EH (cell line): ENCODE measurements at places on chromosomes 5 and 9.

DNA sequence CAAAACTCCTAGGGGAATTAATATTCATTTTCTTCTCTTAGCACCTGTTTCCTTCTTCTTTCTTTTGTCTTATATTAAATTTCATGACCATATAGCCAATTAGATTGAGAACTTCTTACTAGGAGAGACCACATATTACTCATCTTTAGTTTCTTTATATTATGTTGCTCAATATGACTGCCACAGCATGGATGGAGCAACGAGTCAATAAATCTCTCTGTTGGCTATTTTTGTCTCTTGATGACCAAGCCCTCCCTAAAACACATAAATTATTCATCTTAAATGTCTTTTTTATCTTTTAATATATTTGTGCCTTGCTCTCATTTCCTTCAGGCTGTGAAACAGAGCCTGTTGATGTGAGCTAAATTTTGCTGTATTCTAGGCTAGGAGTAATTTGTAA is 123.0 kb downstream of the ADAMTSL1 start:
- DNase-seq, result peak; percentile 90

- no peak for DNase-seq
These were observed 215.8 kb downstream of the TSSK1B start for GRCh38 chr5:113218906-113219517.

- DNase-seq, result no peak
These were observed 383.6 kb downstream of the GADD45G start for GRCh38 chr9:89988458-89988857.

- no peak for DNase-seq
These were observed 82.0 kb downstream of the SIL1 start for GRCh38 chr5:139116100-139116655.

GRCh38 chr5:10623305-10623910 is 59.5 kb downstream of the ANKRD33B start:
- DNase-seq, result no peak

DNA sequence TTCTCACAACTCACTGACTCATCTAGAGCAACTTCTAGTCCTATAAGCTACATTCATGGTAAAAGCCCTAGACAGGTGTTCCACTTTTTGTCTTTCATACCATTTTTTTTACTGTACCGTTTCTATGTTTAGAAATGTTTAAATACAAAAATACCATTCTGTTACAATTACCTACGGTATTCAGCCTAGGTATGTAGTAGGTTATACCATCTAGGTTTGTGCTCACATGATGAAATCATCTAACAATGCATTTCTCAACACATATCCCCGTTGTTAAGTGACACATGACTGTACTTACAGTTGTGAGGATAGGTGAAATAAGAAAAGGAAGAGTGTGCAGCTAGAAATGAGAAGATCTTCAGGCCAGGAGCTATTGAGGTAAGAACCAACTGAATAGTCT is 6.2 kb downstream of the CENPK start:
- DNase-seq, result no peak

DNA sequence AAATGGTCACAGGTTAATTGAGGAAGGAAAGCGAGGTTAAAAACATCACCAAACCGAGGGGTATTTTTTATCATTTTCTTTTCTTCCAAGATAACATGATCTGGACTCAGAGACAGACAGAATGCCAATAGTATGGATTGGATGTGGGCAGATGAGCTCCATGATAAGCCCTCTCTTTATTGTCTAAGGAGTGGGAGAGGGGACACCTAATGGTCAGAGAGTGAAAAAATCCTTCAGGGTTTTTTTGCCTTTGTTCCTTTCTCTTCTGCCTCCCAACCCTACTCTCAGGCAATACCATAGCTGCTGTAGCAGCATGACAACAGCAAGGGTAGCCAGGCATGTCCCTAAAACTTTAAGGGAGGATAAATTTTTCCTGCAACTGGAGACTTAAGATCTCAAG is 94.7 kb downstream of the DIRAS2 start:
- DNase-seq, result peak; percentile 1

DNA sequence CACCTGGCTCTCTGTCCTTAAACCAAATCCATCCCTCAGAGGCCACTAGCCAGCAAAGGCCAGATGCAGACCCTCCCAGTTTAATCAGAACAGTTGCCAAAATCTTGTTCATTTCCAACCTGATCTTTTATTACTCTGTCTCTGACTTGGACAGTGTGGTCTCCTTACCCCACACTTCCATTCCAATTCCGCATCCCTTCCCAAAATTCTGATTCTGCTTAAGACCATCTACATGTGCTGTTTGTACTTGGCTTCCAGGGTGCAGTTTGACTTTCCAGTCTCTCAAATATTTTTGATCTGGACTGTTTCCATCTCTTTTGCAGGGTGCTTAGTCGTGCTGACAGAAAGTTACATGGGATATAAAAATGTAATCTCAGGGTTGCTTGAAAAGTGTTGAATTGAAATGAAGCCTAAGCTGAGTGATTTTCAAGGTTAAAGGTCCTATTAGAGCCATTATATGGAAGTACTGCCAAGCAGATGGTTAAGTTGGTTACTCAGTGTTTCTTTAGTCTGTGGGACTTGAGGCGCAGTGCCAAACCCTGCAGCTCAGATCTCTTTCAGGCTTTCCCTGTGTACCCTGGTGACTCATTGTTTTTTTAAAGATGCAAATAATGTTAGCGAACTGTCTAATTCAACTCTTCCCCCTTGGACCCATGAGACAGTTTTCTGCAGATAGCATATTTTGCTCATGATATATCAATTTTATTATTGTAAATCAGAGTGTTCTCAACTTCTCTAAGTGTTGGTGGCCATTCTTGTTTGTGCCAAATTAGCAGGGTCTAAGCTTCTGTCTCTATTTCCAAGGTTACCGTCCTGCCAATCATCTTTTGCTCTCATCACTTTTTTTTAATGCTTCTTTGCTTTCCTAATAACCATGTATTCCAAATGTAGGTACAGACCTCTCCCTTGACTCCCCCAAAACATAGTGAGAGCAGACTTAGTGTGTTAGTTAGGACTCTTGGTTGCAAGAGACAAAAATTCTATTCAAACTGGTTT is 18.2 kb upstream of the DCP2 start:
- peak; percentile 97 for DNase-seq

DNA sequence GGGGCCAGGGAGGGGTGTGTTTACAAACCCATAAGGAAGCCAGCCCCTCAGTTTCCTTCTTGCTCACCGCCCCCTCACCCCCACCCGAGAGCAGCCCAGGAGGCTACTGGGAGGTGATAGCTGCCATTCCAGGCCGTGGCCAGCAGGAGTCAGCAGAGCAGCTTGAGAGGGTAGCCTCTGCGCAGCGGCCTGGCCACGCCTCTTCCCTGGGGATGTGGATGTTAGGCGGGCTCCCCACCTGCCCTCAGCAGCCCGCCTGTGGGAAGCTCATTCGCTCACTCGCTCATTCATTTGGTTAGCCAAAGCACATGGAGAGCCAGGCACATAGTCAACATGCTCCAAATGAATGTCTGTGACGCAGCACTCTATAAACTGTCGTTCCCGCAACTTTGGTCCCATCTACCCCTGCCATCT is 6.1 kb upstream of the DPM2 start:
- peak; percentile 79 for DNase-seq

- DNase-seq, result peak; percentile 67
These were observed 9.5 kb downstream of the TOR4A start for GRCh38 chr9:137286975-137287383.

DNA sequence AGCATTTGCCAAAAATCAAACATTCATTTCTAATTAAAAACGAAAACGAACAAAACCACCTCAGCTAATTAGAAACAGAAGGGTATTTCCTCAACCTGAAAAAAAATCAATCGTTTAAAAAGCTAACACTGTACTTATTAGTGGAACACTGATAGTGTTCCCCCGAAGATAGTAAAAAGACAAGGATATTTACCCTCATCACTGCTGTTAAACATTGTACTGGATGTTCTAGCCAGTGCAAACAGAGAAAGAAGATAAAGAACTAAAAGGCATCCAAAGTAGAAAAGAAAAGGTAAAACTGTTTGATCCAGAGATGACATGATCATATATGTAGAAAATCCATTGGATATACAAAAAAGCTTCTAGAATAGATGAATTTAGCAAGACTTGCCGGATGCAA is 508.3 kb downstream of the DMRTA1 start:
- DNase-seq, result no peak

GRCh38 chr5:125106881-125107280 is 360.4 kb upstream of the ZNF608 start:
- DNase-seq, result no peak

DNA sequence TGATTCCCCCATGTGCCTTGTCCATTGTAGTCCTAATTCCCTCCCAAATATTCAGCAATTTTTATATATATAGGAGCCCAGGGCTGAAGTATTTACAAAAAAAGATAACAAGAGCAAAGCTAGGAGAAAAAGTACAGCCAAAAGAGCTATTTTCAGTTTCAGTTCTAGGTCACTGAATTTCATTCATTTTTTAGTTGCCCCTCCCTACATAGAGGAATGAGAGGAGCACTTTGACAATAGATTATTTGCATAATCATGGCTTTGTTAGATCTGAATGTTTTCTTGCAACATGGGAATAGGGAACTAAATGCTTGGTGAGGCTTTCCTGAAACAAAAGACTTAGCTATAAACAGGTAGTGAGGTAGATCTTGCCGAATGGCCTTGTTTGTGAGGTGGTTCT is 15.3 kb upstream of the F2RL2 start:
- no peak for DNase-seq

- no peak for DNase-seq
These were observed 6.4 kb downstream of the THBS4 start for GRCh38 chr5:80041527-80041926.

DNA sequence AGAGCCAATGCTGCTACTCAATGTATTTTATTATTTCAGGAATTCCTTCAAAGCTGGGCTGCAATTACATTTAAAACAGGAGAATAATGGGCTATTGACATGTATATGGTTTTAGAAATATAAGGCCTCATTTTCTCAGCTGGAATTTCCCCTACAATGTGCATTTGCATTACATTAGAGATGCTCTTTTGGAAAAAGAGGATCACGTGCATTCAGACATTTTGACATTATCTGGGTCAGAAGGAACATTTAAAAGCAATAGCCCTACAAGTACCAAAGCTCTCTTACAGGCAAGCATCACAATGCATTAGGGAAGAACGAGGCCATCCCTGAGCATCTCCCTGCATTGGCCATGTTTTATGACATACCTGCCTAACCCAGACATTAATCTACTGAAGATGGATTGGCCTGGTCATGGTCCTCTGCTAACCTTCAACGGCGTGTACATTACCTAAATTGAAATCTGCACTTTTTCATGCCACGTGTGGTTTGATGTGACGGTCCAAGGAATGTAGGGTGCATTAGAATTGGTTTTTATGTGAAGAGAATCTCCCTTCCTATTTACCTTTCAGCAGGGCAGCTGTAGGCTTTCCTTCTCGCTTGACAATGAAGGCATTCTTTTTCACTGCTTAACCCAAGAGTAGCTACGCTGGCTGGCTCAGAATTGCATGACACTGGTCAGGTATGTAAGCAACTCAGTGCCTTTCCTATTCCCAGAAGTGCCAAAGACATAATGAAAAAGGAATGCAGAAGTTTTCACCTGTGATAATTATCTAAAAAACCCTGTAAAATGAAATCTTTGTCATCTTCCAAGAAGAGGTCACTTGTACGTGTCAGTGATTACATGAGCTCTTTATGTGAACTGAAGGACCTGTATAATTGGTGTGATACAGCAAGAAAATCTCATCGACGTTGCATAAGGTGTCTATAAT is 212.3 kb upstream of the MPDZ start:
- DNase-seq, result no peak

DNA sequence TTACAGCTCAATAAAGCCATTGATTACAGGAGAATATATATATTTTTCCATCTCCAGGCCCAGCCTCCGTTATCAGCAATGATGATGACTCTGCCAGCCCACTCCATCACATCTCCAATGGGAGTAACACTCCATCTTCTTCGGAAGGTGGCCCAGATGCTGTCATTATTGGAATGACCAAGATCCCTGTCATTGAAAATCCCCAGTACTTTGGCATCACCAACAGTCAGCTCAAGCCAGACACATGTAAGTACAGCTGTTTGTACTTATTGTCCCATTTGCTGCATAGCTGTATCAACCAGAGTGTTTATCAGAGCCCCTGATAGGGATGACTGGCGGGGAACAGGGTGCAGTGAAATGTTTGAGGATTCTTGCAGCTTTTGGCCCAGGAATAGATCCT is 197.7 kb downstream of the NTRK2 start:
- DNase-seq, result no peak

DNA sequence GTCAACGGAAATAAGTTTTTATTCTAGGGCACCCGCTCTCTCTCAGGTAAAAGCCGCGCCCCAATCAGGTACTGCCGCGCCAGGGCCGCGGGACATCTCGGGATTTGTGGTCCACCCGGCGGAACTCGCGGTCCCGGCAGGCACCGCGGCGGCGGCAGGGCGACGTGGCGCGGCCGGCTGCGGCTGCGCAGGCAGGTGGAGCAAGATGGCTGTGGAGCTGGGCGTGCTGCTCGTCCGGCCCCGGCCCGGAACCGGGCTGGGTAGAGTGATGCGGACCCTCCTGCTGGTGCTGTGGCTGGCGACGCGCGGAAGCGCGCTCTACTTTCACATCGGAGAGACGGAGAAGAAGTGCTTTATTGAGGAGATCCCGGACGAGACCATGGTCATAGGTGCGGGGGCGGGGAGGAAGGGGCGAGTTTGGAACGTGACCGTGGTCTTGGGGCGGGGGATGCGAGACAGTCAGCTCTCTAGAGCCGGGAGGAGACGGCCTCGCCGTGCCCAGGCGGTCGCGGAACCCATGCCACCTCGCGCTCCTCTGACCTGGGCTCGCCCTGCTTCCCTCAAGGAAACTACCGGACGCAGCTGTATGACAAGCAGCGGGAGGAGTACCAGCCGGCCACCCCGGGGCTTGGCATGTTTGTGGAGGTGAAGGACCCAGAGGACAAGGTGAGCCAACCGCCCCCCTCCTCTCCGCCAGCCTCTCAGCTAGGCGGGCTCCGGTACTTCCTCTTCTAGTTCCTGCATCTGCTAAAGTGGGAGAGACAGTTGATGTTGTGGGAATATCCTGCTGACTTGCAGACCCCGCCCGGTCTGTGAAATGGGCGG is at the start of gene TMED9:
Gene TMED9, plus strand, starts transcription at position 194 of the 825 bp plus-strand sequence. Its CDS starts 12 bp downstream, at position 206.
- DNase-seq, result peak; percentile 87

- no peak for DNase-seq
These were observed 81.3 kb downstream of the IZUMO3 start for GRCh38 chr9:24464319-24464951.

- no peak for DNase-seq
These were observed 11.8 kb upstream of the COL5A1 start for GRCh38 chr9:134629586-134630392.

- peak; percentile 66 for DNase-seq
These were observed 27.7 kb downstream of the PPP3R2 start for GRCh38 chr9:101566904-101567724.

- DNase-seq, result no peak
These were observed 95.0 kb downstream of the PCSK1 start for GRCh38 chr5:96338091-96338490.

- no peak for DNase-seq
These were observed 271.3 kb downstream of the ARHGAP26 start for GRCh38 chr5:143041461-143041860.

GRCh38 chr5:178784391-178784790 is 53.9 kb upstream of the ZNF354A start:
- DNase-seq, result no peak

GRCh38 chr5:177550122-177550521 is 4.2 kb downstream of the FAM193B start:
- no peak for DNase-seq

- DNase-seq, result no peak
These were observed 88.9 kb downstream of the AMBP start for GRCh38 chr9:113989017-113989713.
